ENCODE measurements at places on chromosomes 2 and 18.

DNA sequence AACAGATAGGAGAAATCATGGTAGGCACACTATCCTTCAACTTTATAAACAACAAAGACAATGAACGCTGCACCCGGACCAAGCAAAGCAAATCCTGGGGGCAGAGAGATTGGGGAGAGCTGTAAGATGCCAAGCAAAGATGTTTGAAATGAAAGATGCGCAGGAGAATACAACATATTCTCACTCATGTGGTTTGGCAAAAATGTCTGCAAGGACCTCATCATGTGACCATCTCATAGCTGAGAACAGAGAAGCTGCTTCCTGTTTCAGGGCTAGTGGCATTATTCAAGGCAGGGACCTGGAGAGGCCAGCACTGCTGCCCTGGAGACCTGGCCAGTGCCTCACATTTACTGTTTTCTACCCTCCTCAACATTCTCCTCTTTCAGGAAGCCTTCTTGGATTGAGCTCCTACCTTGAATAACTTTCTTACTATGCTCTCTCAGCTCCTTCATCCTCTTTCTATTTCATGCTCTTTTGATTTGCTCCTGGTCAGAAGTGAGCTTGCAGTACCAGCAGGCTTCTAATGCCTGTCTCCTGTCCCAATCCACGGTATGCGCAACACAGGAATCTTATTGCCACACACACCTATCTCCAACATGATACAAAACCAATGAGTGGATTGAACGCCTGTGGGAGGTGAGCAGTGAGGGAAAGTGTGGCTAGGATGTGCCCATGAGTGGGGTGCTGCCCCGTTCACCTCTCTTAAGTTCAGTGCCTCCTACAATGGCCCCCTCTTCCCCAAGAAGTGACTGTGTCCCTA lies 133.0 kb downstream of the CELF4 start:
- no peak for DNase-seq

- DNase-seq, result no peak
These were observed 88.4 kb upstream of the AFF3 start for GRCh38 chr2:100230754-100231153.

- DNase-seq, result no peak
These were observed 195.7 kb downstream of the CDH20 start for GRCh38 chr18:61528961-61529360.

DNA sequence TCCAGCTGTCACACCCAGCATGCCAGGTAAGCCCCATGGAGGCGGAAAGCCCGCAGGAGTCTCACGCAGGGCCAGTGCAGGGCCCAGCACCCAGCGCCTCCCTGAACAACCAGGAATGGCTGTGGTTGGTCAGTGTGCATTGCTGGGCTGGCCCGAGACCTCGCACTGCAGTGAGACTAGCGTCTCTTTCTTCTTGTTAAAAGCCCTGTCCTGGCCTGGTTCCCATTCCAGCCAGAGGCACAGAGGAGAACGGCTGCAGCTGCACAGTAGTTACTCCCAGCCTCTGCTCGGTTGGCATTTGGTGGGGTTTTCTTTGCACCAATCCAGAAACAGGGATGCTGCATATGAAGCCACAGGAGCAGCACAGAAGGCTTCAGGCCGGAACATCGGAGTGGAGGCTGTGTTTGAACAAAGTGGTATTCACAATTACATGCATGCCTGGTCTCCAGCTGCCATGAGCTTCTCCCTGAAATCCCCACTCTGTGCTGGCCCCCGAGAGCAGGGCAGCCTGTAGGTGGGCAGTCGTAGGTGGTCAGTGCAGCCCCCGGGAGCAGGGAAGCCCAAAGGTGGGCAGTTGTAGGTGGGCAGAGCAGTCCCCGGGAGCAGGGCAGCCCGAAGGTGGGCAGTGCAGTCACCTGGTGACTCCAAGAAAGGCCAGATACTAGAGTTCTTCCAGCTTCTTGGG lies 163.7 kb upstream of the PXDN start:
- DNase-seq, result no peak

- DNase-seq, result peak; percentile 43
These were observed 194.2 kb upstream of the PKDCC start for GRCh38 chr2:41853427-41854191.

Data from fibroblast of the conjunctiva (primary cell).